CD8-positive, alpha-beta memory T cell (primary cell): ENCODE measurements at places on chromosomes 5 and 9.

- no peak for DNase-seq
Measured at GRCh38 chr9:97519441-97519970, 18.0 kb downstream of the TMOD1 start.

GRCh38 chr5:37283214-37283820 is 34.1 kb upstream of the CPLANE1 start:
- DNase-seq: no peak

DNA sequence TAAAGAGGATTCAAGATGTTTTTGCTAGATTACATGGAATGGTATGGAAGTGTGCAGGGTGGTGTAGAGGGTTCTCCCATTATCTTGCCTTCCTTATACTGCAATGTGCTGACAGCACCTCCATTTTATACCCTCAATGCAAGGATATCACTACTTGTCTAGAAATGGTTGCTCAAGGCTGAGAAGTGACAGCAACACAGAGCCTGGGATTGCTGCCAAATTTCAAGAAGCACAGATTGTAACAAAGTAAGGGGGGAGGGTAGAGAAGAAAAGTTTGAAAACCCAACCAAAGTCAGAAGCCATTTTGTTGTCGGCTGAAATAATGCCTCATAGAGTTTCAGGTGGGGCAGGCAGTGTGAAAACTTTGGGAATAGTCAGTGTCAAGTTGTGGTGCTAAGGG is 29.8 kb downstream of the PCDHAC2 start:
- DNase-seq: no peak

DNA sequence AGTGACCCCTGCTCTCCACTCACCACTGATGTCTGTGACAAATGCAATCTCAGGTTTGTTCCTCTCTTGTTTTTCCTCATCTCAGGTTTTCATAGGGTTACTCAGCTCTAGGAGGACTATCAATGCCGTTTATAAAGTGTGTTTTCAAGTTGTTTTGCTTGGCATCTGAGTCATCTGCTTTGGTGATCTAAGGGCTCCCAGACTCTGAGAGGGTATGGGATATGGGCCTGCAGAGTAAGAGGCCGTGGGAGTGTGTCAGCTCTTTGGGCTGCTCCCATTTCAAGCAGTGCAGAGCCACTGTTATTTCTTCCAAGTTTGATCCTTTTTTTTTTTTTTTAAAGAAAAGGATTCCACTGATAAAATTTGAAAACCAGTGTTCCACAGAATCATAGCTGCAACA is 46.3 kb downstream of the NNT start:
- DNase-seq: no peak

DNA sequence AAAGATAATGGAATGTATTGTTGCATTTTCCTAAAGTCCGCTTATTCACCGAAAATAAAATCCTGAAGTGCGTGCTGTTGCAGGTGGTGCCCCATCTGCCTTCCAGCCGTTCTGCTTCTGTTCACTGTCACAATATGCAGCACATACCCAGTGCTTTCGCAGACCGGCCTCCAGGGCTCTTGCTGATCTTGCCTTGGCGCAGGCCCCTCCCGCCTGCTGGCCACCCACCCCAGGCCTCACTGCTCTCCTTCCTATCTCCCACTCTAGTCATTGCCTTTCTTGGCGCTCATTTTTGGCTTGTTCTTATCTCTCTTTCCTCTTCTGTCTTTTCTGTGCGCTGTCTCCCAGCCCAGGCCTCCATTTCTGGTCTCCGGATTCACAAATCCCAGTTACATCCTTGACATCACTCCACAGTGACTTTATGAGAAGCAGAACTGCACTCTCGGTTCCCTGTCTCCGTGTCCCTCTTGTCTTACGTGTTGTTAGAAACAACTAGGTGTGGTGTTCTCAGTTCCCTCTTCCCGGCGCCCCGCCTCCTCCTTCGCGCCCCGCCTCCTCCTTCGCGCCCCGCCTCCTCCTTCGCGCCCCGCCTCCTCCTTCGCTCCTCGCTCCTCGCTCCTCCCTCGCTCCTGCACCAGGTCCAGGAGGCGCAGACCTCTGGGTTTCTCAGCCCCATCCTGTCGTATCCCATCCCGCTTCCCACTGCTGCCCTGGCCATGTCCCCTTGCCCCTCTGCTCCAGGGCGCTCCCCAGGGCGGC is 201.7 kb upstream of the OTULINL start:
- no peak for DNase-seq

DNA sequence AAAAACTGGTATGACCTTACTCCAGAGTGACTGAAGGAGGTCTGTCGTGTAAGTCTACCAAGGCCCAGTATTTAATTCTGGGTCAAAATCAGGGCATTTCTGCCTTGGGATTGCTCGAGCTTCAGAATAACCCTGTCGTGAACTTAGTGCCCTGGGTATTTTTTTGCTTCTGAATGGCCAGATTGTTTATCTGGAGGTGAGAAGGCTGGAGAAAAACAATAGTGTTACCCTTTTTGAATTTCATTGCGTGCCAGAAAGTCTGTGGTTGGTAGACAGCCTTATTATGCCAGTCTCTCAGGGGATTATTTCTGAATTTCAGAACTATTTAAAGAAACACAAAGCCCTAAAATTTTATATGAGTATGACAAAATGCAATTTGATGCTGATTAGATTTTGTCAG is 323.4 kb downstream of the CSNK1G3 start:
- DNase-seq: no peak

- no peak for DNase-seq
Measured at GRCh38 chr9:77759391-77759790, 111.3 kb upstream of the GNA14 start.
